ENCODE measurements at places on chromosomes 13 and 19.

DNA sequence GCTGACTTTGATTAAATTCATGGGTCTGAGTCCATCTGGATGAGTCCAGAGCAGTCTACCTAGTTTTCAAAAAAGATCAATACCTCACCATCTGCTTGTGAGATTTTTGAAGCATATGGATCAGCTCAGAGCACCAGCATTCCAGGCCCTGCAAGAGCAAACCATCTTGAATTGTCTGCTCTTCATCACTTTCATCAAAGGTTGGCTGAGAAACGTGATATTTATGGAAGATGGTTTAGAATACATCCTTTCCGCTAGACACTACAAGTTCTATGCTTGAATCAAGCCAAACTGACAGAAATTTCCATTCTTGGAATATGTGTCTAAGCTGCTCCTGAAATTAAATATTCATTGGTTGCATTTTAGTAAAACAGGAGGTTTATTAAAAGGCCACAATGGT lies 190.3 kb downstream of the KCNRG start:
- no peak for DNase-seq

DNA sequence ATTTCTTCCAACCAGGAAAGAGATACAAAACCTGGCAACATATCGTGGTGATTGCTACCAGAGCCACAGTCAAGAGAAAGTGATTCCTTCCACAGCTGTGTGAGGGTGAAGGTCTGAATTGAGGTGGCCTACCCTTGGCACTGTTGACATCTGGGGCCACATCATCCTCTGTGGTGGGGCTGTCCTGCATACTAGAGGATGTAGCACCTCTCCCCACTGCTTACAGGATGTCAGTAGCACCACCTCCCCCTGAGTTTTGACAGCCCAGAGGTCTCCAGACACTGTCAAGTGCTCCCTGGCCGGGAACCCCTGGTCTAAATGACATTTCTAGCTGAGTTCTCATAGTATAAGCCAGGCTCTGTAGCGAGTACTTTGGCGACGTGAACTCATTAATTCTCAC lies 15.5 kb downstream of the PTGER1 start:
- no peak for DNase-seq

GRCh38 chr19:49142866-49143335 lies 12.3 kb downstream of the HRC start:
- DNase-seq = peak; percentile 78

- DNase-seq = no peak
Measured at GRCh38 chr13:79905018-79905417, 424.1 kb downstream of the NDFIP2 start.

DNA sequence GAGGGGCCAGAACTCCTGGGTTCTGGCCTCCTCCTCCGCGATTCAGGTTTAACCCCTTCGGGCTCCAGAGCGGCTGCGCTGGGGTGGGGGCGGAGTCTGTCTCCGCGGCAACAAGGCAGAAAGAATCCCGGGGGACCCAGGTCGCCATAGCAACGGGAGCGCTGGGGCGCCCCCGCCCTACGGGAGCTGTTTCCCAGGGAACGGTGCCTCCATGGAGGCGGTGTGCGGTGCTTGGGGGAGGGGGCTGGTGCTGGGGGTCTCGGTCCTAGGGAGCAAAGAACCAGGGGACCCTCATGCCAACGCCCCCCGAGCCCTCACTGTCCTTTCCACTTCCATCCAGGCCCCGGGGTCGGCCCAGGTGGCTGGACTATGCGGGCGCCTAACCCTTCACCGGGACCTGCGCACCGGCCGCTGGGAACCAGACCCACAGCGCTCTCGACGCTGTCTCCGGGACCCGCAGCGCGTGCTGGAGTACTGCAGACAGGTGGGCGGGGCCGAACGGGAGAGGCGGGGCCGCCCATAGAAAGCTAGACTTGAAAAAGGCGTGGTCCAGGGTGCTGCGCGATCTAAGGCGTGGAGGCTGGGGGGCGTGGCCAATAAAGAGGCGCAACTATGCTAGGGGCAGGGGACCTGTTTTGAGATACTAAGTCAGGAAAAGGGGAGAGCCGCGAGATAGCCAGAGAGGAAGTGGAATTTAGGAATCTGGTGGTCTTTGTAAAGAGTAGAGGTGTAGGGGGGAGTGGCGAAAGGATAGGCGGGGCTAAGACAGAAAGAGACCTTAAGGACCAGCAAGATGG lies 1.2 kb downstream of the APLP1 start:
- peak; percentile 87 for DNase-seq

GRCh38 chr19:12868540-12869112 lies 12.6 kb downstream of the DNASE2 start:
- DNase-seq = no peak

- DNase-seq = no peak
Measured at GRCh38 chr19:814152-815078, 7.3 kb downstream of the PLPPR3 start.

GRCh38 chr19:50928831-50929230 lies 17.6 kb upstream of the KLK4 start:
- no peak for DNase-seq

- DNase-seq = no peak
Measured at GRCh38 chr13:76635232-76636230, 250.7 kb downstream of the KCTD12 start.

DNA sequence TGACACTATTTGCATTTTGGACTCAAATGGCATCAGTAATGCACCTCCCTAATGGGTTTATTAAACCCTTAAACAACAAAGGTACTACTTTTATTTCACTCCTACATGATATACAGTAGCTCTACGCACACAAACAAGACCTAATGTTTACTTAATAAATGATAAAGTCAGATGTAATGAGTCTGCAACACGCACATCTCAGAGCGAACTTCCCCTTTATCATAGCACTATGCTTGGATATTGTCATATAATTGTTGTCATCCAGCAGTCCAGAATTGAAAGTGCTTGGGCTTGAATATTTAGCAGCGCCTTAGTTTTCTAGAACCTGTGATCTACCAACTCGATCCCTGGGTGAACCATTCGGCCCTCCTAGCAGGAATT lies 772 bp downstream of the PARP4 start:
- no peak for DNase-seq

- DNase-seq = peak; percentile 3
Measured at GRCh38 chr13:107864543-107865317, 350.6 kb downstream of the LIG4 start.

DNA sequence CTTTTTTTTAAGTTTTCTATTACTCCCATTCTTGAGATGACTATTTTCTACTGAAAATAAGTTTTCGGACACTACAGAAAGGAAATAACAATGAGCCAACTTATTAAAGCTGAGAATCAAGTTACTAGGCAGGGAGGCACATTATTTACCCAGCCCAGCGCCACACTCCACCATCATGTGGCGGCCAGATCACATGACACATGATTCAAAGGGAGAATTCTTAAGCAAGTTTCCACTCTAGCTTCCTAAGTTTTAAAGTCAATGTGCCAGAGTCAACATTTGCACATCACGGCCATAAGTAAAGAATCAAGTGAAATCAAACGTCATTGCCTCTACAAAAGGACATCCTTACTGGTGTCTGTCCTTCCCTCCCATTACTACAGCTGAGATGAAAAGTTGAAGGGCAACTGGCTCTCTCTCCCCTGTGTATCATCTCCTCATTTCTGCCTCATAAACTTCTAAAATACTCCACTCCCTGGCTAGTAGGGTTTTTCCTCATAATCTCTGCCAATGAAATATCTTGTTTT lies 81.7 kb downstream of the KLF12 start:
- no peak for DNase-seq

GRCh38 chr19:48283908-48284307 lies 14.0 kb downstream of the ZNF114 start:
- DNase-seq = no peak

DNA sequence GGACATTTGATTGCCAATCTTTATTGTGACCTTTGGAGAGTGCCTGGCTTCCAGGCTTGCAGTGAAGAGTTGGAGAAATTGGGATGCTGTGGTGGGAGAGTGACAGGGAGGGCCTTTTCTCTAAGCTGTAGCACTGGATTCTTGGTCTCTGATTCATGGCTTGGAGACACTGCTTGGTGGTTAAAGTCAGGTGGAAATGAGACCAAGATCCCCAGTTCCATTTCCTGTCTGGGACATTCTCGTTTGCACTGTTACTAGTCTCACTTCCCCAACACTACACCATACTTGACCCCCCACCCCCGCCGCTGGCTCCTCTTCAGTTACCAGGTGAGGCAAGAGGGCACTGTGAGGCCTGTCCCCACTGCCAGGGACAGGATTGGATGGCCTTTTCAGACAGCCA lies 2.9 kb downstream of the SUPT5H start:
- DNase-seq = peak; percentile 48

- DNase-seq = no peak
Measured at GRCh38 chr13:73608157-73608516, 526.1 kb downstream of the KLF12 start.

Measured in activated naive CD8-positive, alpha-beta T cell treated with anti-CD3 and anti-CD28 coated beads, Interleukin-2, amount 50 U/mL, for 24 hours (primary cell).